Kidney (tissue), 22 donors: ENCODE measurements at places on chromosomes 13 and 19.

- DNase-seq, result no peak
These were observed 41.1 kb upstream of the GTF3A start for GRCh38 chr13:27383104-27383921.

GRCh38 chr19:277581-278165 is 13.5 kb downstream of the PLPP2 start:
- peak; percentile 89 for DNase-seq

DNA sequence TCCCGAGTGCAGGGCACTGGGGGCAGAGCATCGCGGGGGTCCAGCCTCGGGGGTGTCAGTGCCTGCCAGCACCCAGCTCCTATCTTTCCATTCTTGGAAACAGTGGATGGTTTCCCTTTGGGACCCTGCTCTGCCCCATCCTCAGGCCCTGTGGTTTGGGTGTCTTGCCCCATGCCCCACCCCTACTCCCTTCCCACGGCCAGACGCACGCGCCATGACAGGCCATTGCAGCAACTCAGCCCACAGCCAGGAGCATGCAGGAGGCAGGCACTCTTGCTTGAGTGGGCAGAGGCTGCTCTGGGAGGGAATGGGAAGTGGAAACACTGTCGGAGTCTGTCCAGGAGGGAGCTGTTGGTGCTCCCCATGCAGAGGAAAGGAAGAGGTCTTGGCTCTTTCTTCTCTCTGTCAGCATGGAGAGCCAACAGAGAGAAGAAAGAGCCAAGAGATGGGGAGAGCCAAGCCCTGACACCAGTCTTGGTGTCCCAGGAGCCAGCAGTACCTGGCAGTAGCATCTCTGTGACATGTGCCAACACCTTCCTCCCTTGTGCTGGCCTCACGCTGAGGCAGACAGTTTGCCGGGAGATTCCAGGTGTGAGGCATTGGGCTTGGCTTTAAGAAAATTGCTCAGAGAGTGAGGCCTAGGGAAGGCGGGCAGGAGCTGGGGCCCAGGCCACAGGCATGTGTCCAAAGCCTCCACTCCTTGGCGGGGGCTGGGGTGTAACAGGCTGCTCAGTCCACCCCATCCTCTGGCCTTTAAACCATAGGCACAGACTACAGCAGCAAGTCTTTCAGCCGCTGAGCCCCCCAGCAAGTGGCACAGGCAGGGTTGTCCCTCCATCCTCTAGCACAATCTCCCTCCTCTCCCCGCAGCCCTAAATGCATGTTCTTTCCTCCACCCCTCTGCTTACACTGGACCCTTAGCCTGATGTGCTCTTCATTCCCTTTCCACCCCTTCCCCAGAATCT is 86.7 kb upstream of the UQCRFS1 start:
- no peak for DNase-seq

- DNase-seq, result peak; percentile 66
These were observed 20.1 kb downstream of the PRKD2 start for GRCh38 chr19:46696866-46697203.
